ENCODE measurements at places on chromosomes 6 and 20.

DNA sequence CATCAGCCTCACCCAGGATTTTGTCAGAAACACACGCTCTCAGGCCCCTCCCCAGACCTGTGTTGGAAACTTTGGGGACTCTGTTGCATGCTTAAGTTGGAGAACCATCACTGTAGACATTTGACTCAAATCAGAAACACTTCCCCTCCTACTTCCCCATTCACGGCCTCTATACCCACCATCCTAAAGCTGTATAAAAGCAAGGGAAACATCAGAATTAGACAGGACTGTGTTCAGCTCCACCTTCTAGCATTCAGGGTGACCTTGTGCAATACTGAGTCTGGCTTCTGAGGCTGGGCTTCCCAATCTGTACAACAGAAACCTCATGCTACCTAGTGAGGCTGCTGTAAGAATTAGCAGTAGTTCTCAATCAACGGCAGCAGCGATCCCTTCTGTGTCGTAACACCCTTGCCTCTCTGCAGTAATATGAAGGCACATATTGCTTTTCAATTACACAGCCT is 252.3 kb downstream of the LY86 start:
- no peak for DNase-seq

DNA sequence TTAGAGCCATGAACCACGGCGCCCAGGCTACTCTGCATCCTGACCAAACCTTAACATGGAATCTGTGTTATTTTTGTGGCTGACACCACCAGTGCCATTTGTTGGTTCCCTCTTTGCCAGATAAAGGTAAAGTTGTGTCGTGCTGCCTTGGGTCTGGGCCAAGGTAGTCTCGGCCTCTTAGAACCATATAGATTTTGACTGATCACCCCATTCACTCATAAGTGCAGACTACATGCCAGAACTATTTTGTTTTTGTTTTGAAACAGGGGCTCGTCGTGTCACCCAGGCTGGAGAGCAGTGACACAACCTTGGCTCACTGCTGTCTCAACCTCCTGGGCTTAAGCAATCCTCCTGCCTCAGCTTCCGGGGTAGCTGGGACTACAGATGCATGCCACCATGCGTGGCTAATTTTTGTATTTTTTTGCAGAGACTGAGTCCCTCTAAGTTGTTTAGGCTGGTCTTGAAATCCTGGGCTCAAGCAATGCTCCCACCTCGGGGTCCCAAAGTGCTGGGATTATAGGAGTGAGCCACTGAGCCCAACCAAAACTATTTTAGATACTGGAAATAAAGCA is 19.2 kb upstream of the RIPOR3 start:
- no peak for DNase-seq

GRCh38 chr20:57782631-57783041 is 72.8 kb upstream of the PMEPA1 start:
- no peak for DNase-seq

DNA sequence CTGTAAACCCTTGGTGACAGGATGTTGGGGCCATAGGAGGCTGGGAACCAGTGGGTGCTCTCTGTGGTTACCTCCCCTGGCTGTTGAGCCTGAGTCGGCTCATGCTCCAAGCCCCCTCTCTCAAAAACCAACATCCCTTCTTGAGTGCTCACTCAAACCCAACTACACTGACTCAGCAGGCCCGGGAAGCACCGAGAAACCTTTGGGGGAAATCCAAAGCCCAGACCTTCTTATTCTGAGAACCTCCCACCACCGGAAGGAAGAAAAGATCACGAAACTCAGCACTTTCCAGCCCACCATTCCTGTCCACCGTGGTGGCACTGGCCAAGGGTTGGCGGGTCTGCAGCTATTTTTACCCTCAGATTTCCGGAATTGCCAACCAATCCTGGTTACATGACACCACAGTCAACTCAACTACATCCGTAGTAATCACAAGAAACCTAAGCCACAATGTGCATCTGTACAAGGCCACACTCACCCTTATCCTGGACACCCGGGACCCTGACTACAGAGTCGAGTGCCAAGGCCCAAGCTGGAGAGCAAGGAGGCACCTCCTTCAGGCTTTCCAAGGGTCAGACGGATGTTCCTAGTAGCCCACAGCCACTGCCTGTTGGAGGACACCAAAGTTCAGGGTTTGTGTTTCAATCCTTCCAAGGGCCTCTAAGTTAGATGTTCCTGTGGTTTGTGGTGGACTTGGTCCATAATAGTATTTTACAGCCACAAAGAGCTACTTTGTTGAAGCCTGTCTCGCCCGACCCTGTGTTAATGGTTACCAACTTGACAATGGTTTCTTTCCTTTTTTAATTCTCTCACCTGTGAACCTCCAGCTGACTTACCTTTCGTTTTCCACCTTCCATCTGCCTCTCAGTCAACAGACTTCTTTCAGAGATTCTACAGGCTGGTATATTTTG is 317.0 kb downstream of the CDC5L start:
- DNase-seq = peak; percentile 26

Measured in stimulated activated CD4-positive, alpha-beta T cell treated with anti-CD3 and anti-CD28 coated beads, Interleukin-1b, Interleukin-23, amount 100 ng/mL, for 48 hours (primary cell).